ENCODE measurements at places on chromosomes 11 and 22.

DNA sequence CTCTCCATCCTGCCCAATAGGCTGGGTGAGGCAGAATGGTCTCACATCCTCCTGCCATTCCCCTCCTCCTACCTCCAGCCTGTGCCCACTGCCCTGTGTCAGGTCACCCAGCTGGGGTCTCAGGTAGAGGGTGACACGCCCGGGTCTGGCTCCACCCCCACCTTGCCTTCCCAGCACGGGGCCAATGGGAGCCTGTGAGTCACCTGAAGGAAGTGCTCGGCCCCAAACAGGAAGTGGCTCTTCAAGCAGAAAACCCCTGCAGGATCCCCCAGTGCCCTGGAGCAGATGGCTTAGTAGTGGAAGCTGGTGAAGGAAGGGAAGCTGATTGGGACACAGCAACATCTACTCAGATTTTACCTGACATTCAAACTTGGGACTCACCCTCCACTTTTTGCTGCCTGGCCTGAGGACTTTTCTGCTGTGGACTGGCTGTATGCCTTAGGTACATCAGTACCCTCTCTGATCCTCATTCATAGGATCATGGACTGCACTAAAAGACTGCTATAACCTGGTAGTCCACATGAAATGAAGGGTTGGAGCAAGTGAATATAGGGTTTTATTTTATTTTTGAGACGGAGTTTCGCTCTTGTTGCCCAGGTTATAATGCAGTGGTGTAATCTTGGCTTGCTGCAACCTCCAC, 33.4 kb downstream of the GDPD5 start:
- no peak for DNase-seq

DNA sequence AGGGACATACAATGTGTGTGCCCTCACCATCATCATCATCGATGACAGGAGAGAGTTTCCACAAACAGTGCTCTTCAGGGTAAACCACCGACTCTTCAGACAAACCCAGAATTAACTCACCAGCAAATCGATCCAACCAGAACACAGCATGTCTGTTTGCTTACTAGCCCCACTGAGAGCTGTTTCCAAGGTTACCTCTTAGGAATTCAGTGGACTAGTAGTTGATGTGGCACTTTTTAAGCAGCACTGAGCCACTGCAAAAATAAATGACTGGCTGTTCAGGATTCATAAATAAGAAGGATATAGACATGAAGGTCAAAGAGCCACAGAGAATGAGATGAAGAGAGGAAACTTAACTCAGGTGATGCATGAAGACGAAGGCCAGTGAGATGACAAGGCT, 83.1 kb downstream of the PARVA start:
- DNase-seq = no peak

GRCh38 chr11:57675176-57675941, 7.4 kb downstream of the ZDHHC5 start:
- no peak for DNase-seq

DNA sequence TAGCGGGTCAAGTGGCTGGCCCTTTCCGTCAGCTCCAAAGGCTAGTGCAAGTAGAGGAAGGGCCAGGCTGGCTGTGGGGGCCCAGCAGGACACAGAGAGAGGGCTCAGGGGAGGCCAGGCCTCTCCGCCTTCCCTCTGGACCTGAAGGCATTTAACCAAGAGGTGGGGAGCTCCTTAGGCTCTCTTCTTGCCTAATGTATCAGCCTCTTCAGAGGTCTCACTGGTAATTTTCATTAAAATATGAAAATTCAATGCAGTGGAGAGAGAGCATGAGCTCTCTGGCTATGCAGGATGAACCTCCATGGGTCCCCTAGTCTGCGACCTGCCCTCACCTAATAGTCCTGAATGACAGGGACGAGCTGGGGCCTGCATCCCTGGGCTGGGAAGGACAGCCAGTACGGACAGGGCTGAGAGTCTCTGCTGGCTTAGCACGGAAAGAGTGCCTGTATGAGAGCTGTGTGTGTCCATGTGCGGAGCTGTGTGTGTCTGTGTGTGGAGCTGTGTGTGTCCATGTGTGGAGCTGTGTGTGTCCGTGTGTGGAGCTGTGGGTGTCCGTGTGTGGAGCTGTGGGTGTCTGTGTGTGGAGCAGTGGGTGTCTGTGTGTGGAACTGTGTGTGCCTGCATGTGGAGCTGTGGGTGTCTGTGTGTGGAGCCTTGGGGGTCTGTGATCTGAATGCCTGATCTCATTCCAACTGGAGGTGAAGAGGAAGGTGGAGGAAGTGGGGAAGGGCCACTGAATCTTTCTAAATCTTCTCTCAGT, 2.4 kb downstream of the ALX4 start:
- no peak for DNase-seq

DNA sequence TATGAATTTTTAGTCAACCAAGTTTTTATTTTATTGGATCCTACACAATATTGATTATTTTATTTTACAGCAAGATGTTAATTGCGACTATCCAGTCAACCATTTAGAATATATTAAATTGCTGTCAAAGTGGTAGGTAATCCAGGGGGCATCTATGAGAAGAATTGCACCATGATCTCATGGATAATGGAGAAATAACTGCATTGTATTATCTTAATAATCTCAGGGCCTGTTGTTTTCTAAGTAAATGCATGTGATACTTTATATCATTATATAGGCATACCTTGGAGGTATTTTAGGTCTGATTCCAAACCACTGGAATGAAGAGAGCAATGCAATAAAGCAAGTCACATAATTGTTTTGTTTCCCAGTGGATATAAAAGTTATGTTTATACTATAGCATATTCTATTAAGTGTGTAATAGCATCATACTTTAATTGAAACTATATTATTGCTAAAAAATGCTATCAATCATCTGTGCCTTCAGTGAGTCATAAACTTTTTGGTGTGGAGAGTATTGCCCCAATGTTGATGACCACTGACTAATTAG, 595.4 kb upstream of the CHORDC1 start:
- DNase-seq = no peak

DNA sequence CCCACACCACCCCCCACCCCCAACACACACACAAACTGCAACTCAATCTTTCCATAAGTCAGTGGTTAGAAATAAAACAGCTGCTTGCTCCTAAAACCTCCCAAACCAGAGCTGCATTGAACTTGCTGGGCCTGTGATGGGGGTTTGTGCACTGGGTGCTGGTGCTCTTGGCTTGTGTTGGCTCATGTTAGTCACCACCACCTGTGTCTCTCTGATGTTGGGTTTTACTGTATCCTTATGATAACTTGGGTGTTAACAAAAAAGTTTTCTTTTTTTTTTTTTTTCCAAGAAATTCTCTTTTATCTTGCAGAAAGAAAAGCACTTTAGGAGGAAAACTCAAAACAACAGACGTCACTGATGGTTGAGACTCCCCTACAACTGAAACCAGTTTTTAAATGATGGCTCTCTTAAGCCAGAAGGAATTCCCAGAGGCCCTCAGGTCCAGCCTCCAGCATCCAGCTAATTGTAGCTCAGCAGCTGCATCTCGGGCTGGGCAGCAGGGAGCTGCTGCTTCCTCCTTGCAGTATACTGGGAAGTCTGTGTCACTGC, 79.9 kb upstream of the DRD2 start:
- DNase-seq = no peak

- no peak for DNase-seq
Measured at GRCh38 chr11:64850979-64851567, 6.6 kb upstream of the CDC42BPG start.

- DNase-seq = no peak
Measured at GRCh38 chr11:1628506-1629325, 859 bp upstream of the KRTAP5-5 start.

DNA sequence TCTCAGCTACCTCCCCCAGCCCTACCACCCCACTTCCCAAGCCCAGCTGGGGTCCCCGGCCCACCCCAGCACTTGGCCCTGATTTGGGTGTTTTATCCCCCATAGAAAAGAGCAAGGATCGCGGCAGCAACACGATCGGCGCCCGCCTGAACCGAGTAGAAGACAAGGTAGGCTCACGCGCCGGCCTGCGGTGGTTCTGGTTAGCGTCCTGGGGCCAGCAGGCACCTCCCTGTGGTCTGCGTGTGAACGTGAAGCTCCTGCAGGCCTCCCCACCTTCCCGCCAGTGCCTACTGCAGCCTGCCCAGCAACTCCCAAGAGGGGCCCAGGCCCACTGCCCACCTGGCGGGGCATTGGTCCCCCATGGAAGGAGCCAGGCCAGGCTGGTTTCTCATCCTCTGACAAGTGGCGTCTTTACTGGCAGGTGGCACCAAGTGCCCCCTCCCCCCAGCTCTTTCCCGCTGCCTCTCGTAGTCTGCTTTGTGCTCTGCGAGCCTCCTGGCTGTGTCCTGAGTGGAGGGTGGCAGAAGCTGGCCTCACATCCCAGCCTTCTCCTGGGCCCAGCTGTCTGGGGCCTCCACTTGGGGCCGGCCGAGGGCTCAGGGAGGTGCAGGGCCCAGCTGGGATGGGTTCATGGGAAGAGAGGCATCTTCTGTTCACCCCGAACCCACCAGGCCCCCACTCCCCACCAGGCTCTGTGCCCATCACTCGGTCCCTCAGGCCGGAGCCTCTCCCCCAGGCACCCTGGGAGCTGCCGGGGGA, 78.3 kb upstream of the KCNQ1OT1 start:
- DNase-seq = peak; percentile 10

- no peak for DNase-seq
Measured at GRCh38 chr11:117623831-117624271, 173.2 kb downstream of the DSCAML1 start.

DNA sequence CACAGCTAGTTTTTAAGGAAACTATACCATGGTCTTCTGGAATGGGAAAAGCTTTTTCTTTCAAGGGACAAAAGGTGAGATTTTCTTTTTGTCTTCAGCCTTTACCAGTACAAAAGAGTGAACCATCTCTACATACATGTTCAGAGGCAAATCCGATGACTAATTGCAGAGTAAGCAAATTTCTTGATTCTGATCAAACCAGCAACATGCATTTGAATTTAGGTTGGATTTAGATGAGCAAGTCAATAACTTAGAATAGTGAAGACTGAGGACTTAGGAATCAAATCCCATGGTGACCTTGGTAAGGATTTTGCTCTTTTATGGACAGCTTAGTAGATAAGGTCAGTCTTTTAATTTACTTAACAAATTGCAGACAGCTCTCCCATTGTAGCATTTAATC, 65.9 kb upstream of the BLID start:
- DNase-seq = no peak

DNA sequence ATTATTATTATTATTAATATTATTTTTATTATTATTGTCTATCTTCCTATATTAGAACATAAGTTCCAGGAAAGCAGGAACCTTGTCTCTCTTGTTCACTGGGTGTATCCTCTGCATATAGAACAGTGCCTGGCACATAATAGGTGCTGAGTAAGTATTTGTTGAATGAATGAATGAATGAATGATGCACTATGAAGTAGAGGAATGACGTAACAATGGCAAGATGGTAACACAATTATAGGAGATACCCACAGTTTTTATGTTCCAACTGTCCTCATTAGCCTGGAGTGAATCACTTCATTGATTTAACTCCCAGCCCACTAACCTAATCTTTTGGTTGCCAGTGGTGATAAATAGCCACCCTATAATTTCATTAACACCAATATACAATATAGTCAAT, 2.1 kb downstream of the KDM4D start:
- no peak for DNase-seq

DNA sequence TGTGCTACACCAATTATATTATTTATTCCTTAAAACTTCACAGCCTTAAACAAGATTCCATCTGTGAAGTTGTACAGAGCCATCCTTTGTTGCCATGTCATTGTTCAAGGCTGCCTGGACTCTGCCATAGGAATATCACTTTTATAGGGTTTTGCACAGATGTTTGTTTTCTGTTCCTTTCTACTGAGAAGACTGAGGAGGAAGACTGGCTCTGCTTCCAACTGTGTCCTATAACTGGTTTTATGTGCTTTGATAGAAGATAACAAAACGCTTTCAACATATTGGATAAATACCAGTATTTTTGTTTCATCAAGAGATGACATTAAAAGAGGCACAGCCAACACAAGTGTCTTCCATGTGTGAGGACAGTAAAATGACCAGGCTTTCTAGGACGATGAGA, 120.6 kb downstream of the CD44 start:
- no peak for DNase-seq

All from NCI-H2171 (cell line).